ENCODE measurements at places on chromosomes 7 and 10.

DNA sequence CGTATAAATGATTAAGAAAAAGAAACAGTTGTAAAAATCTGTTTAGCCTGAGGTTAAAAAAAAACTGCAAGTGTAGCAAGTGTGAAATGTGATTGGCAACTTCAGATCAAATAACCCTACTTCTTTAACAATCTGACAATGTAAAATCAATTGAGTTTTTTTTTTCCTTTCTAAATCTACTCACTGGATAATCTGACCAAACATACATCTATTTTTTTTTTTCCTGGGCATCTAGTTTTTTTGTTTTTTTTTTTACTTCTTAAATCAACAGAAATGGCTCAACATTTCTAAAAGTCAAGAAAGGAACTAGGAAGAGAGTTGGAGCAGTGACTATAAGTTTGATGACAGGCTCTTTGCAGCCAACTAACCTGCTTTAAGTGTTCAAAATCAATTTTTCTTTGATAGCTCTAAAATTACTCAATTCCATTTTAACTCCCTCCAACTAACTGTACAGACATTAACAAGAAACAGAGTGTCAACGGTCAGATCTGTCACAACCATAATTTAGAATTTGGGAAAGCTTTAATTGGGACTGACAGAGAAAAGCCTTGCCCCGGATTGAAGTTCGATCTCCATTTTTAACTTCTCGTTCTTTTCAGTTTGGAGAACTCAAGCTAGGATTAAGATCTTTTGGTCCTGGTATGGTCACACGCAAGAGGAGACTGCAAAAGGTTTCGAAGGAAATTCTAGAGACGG lies 1.2 kb downstream of the ARL3 start:
- DNase-seq = no peak

- DNase-seq = no peak
Measured at GRCh38 chr7:5677538-5678294, 103.7 kb downstream of the RNF216 start.

DNA sequence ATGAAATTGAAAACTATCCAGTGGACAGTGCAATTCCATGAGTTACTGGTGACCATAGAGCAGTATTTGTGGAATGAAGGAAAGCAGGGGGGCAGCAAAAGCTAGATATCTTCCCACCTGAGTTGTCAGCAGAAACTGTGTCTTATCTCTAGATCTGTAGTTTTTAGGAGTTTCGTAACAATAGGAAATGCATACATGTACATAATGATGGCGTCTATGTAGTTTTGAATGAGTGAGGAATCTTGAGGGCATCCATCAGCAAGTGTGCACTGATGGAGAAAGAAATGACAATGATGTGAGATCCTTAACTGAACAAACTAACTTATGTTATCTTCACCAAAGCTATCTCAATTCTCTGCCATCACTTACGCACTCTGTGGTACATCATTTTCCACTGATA lies 114.5 kb downstream of the LRRC4 start:
- no peak for DNase-seq

DNA sequence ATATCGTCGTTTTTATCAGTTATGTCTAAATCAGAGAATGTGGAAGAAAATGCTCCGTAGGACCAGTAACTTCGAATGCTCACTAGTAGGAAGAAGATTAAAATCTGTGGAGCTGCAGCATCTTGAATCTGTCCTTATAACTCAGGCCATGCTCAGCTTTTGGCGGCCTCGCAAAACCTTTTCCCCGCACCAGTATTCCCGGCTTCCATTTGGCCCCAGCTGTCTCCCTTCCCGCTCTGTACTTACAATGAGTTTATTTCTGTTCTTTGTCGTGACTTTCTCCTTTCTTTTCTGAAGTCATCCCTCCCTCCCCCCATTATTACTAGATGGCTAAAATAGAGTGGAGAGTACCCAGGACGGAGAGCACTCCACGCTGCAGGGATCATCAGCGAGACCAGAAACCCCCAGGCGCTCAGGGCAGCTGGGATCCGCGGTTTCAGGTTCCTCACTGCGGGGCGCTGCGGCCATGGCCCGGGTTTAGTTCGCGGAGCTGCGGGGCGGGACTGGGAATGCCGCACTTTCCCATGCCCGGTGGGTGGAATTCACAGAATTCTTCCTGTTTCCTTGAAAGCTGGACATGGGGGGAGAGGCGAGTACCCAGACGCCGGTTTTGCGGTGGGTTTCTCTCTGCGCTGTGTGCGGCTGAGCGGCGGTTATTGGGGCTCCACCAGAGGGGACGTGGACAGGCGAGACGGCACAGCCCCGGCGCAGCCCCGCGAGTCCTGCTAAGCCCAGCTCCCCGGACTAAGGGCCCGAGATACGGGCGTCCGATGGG lies 183.5 kb downstream of the POM121L12 start:
- no peak for DNase-seq

DNA sequence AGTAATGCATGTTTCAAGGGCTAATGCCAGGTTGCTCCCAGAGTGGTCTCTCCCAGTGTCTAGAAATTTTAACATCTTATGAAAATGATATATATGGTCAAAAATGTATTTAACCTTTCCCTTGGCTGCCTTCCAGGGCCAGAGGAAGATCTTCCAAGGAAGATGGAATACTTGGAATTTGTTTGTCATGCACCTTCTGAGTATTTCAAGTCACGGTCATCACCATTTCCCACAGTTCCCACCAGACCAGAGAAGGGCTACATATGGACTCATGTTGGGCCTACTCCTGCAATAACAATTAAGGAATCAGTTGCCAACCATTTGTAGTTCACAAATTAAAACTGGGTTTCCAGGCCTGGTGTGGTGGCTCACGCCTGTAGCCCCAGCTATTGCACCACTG lies 9.0 kb downstream of the GATAD1 start:
- DNase-seq = no peak

GRCh38 chr7:50418526-50419290 lies 31.4 kb downstream of the FIGNL1 start:
- DNase-seq = no peak

- DNase-seq = no peak
Measured at GRCh38 chr7:96970739-96971138, 34.6 kb upstream of the DLX6 start.

- peak; percentile 80 for DNase-seq
Measured at GRCh38 chr7:130490888-130491804, 739 bp upstream of the MEST start.

GRCh38 chr10:12755075-12755474 lies 246.4 kb downstream of the CCDC3 start:
- DNase-seq = no peak

GRCh38 chr10:49099046-49099445 lies 16.3 kb downstream of the VSTM4 start:
- DNase-seq = peak; percentile 29

DNA sequence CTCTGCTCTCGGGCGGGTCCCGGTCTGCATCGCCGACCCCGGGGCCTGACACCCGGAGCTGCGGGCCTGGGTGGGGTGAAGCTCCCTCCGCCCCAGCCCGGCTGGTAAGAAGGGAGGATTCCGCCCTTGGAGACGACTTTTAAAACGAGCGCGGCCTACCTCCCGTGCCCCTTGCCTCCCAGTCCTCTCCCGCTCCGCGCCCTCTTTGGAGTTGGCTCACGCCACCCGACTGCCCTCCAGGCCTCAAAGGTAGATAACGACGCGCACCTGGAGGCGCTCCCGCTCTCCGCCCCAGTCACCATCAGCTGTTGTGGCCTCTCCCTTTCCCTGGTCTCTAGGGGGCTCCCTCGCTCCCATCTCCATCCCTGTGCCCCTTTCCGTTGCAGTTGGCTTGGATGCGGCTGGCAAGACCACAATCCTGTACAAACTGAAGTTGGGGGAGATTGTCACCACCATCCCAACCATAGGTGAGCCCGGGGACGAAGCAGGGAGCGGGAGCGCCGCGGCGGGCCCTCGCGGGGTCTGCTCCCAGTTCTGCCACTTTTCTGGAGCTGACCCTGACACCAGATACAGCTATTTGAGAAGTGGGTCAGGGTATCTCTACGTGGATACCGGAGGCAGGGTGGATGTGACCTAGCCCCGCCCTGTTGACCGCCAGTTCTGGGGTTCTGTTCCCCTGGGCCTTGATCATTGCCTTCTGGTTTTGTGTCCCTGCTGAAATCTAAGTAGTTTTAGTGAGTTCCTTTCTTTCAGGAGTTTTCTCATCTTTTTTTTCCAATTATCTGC lies 679 bp downstream of the ARF5 start:
- DNase-seq = no peak

GRCh38 chr7:158824028-158824427 lies 5.3 kb downstream of the ESYT2 start:
- DNase-seq = no peak

GRCh38 chr7:16171928-16172327 lies 249.4 kb downstream of the CRPPA start:
- DNase-seq = no peak

DNA sequence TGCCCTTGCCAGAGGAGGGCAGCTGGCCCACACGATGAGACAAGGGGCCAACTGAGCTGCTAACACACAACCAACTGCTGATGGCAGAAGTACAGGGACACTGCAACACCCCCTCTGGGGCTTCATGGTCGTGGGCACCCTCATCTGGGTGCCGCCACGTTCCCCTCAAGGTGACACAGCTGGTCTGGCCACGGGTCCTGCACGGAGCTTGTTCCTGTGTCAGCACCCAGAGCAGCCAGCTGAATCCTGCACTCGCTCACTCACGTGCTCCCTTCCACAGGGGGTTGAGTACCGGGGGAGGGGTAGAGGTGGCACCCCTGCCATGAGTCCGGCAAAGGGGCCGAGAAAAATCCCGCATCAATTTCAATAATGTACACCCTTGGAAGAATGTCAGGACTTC lies 1319.1 kb downstream of the REEP3 start:
- DNase-seq = no peak

GRCh38 chr10:3995302-3996210 lies 210.5 kb upstream of the KLF6 start:
- no peak for DNase-seq

GRCh38 chr10:22900841-22901601 lies 26.8 kb upstream of the ARMC3 start:
- no peak for DNase-seq

GRCh38 chr10:4333459-4333894 lies 492.5 kb upstream of the AKR1E2 start:
- no peak for DNase-seq

GRCh38 chr7:79211724-79212123 lies 241.7 kb downstream of the MAGI2 start:
- DNase-seq = no peak

DNA sequence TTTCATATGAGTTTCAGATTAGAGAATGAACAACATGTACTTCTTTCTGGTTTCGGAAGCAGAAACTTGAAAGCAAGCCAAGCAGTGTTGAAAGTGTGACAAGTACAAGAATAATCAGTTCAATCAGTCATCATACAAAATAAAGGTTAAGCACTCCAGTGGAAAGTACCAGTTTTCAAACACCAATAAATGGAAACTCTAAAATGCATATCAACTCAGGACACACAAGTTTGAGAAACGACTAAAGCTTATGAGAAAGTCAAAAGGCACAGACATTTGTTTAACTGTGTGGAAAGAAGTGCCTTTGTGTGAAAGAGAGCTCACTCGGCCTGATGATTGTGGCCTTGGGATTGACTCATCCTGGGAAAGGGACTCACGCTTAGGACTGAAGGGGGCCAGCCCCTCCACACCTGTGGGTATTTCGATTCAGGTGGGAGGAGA lies 60.6 kb upstream of the AKR1C1 start:
- DNase-seq = no peak

DNA sequence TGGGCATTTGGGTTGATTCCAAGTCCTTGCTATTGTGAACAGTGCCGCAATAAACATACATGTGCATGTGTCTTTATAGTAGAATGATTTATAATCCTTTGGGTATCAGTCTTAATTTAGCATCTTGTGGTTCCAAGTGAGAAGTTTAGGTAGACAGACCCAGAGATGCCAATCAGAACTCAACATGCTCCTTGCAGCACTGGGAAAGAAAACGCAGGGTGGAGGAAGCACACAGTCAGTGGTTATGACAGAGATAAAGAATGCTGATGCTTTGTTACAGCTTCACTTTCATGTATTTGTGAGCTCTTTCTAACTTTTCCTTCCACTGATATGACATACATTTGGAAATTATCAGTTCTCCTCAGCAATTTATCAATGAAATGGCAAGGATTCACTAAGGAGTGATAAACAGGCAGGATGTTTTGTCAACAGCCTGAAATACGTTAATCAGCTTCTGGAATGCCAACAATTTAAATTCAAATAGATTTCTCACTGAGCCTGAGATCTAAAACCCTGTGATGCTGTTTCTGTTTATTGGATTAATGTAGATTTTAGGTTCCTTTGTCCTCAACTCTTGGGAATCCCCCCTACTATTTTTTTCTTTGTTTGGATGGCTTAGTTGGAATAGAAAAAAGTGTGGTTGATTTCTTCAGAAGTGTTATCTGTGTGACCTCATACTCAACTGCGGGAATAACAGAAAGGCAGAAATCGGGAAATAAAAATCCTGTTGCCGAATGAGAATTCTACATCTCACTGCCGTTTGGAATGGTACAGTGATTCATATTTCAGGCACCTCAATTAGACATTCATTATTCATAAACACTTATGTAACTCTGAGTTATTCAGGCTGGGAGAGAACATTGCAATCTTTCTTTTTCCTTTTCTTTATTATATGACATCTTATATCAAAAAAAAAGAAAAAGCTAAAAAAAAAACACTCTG lies 675.0 kb downstream of the CNTNAP2 start:
- DNase-seq = no peak

GRCh38 chr7:30309842-30310435 lies 25.5 kb downstream of the ZNRF2 start:
- DNase-seq = no peak

GRCh38 chr7:70952311-70952710 lies 179.6 kb upstream of the GALNT17 start:
- peak; percentile 37 for DNase-seq

- DNase-seq = no peak
Measured at GRCh38 chr10:95315509-95315908, 24.7 kb upstream of the PDLIM1 start.

- no peak for DNase-seq
Measured at GRCh38 chr10:15824498-15824897, 35.8 kb downstream of the MINDY3 start.

GRCh38 chr10:14772399-14772798 lies 2.3 kb downstream of the FAM107B start:
- DNase-seq = no peak

- no peak for DNase-seq
Measured at GRCh38 chr7:80379034-80379982, 132.6 kb downstream of the GNAT3 start.

DNA sequence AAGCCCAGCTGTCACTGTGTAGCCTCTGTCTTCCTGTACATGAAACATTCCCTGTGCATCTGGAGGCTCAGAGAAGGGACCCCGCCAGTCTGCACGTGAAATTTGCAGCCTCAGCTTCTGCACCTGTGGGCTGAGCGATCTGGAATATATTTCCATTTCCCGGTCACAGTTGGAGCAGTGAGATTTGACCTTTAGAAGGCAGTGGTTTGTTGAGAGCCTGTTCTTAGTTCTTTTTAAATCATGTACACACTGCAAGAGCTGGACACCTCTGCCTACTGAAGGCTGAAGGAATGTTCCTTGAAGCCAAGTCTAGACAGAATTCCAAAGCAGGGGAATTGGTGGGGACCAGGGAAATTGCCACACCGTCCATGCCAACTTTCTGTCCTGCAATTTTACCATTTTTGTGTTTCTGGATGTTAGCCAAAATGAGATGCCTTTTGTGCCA lies 706.6 kb downstream of the INHBA start:
- DNase-seq = no peak

GRCh38 chr7:141715018-141715417 lies 6.9 kb downstream of the WEE2 start:
- DNase-seq = no peak

- no peak for DNase-seq
Measured at GRCh38 chr7:46990761-46991160, 591.1 kb downstream of the TNS3 start.

GRCh38 chr10:47076949-47077361 lies 165.7 kb downstream of the PTPN20 start:
- DNase-seq = no peak

All from type B pancreatic cell (in vitro differentiated cells).